ENCODE measurements at places on chromosomes 7 and 10.

- no peak for DNase-seq
Observed at GRCh38 chr10:79483299-79483698, 29.0 kb upstream of the EIF5AL1 start.

DNA sequence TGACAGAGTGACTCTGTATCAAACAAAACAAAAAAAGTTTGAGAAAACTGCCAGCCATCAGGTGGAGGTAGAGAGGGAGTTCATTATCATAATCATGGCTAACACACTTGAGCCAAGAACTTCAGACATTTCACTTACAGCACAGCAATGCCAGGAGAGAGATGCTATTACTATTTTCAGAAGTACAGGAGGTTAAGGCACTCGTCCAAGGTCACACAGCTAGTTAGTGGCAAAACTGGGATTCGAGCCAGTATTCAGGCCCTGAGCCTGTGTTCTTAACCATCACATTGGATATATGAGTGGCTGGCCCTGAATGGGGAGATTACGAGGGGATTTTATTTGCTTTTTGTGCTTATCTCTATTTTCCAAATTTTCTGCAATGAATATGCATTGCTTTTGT lies 24.8 kb upstream of the UNC5B start:
- no peak for DNase-seq

DNA sequence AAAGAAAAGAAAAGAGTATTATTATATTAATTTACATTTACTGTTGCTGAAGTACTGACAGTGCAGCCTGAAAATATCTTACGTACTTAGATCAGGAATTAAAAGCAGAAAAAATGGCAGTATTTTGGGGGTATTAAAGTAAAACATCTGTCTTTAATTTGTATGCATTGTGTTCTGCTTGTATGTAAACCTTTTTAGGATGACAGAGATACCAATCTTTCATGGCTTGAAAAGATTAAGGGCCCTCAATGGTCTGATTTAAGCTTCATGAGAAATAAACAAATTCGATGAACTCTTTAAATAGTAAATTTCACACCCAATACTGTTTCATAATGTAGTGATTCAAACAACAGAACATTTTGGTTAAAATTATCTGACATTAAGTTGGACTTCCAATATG lies 116.3 kb downstream of the MLLT10 start:
- DNase-seq = no peak

GRCh38 chr7:36707898-36708297 lies 16.4 kb downstream of the AOAH start:
- no peak for DNase-seq

- DNase-seq = no peak
Observed at GRCh38 chr7:141360803-141361202, 190.4 kb upstream of the AGK start.

DNA sequence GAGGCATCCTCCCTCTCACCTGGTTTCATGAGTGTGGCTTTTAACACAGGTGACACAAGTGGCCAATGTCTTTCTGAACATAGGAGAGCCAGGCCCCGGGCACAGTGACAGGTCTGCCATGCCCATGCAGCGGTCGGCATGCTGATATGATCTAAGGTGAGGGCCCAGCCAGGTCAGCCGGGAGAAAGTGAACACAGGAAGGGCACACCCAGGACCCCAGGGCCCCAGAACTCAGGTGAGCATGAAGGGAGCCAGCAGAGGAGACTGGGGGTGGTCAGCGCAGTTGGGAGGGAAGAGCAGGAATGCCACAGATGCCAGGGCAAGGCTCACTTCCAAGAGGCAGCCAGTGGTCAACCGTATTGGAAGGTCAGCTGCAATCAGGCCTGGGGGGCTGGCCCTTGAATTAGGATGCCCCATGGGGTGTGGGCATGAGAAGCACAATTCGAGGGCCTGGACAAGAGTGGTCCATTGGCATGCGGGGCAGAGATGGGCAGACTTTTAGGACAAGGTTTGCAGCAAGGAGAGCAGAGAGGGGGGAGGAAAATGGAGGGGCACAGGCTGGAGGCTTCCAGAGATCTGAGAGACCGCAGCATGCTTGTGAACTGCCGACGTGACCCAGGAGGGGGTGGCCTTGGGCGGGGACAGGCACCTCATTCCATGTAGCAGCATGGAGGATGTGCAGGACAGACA lies 3.9 kb upstream of the INPP5A start:
- no peak for DNase-seq

DNA sequence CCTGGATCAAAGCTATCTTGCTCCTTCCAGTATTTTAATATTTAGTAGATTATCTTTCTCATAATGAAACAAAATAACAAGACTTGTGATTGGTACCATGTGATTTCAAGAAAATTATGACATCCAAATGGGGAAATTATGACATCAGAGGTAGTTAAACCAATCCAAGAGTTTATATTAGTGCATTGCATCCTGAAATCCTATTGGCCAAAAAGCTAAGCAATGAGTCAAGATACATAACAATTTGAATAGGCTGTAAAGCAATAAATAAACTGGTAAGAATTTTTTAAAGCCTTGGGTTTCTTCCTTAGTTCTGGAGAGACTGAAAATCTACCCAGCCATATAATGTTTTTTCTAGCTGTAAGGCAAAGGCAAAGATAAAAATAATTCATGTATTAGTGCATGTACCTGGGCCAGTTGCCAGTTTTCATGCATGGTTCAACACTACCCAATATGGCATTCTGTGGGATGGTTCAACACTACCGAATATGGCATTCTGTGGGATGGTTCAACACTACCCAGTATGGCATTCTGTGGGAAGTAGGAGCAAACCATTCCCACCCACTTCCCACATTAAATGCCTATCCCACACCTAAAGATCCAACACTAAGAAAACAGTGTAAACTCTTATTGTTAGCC lies at the start of gene RNF148:
TSS of gene RNF148 (minus strand) at position 51 of the 639 bp plus-strand sequence. CDS start 172 bp downstream, outside the sequence.
- no peak for DNase-seq

- no peak for DNase-seq
Observed at GRCh38 chr10:132272231-132272971, 35.3 kb downstream of the STK32C start.

- peak; percentile 62 for DNase-seq
Observed at GRCh38 chr10:43594944-43595589, 11.2 kb upstream of the ZNF485 start.

GRCh38 chr10:124740369-124741280 lies 3.6 kb downstream of the FAM53B start:
- no peak for DNase-seq

DNA sequence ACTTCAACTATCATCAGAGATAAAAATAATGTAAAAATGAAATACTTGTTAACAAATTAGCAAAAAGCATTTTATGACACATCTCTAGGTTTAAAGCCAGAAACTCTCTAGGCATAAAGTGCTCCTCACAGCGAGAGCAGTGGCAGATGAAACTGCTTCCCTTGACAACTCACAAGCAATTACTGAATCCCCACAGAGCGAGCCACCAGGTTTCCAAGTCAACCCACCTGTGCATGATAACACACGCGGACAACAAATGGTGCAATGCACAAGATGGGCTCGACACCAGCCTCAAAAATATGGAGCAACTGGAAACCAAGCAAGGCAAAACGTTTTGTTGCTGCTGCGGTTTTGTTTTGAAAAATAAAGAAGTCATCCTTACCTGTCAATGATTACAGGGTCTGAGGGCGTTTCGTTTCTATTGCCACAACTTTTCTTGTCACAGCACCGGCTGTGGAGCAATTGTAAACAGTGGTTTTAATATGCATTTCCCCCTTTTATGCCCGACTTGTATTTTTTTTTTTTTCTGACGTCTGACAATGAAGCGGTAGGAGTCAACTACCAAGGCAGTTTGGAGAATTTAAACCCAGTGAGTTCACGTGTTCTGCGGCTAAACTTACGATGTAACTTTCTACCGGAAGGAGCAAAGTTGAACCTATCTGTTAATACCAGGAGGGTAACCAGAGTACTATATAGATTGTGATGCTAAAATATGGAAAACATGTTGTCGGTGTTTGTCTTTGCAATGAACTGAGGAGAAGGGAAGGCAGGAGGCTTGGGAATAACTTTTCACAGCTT lies 7.0 kb downstream of the EBF3 start:
- no peak for DNase-seq

- peak; percentile 55 for DNase-seq
Observed at GRCh38 chr7:5478568-5479430, 55.2 kb upstream of the TNRC18 start.

GRCh38 chr10:29455095-29455494 lies 166.2 kb downstream of the LYZL1 start:
- no peak for DNase-seq

DNA sequence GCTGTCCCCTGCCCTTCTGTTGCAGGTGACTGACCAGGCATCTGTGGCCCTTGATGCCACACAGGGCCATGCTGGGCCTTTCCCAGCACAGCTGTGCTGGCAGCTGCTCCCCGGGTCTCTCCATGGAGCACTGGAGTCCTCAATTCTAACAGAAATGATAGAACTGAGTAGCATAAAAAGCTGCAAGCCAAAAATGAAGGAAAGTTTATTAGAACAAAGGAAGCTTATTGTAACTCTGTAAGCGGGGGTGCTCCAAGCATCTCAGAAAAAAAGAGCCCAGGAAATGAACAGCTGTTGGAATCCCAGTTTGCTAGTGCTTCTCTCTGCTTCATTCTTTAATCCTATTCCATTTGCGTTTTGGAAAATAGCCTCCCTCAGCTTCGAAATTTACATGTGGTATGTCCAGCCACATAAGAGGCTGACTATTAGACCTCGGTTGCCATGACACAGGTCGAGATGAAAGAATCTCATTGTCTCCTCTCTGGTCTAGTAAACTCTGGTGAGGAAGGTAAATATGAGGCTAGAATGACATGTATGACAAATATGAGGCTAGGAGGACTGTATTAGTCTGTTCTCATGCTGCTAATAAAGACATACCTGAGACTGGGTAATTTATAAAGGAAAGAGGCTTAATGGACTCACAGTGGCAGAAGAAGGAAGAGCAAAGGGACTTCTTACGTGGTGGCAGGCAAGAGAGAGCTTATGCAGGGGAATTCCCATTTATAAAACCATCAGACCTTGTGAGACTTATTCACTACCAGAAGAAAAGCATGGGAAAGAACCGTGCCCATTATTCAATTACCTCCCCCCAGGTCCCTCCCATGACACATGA lies 23.7 kb downstream of the EPDR1 start:
- DNase-seq = no peak

- DNase-seq = peak; percentile 95
Observed at GRCh38 chr10:19904202-19904661, 88.0 kb downstream of the PLXDC2 start.

GRCh38 chr7:37234928-37235327 lies 213.7 kb downstream of the ELMO1 start:
- DNase-seq = no peak

Data from brain microvascular endothelial cell (primary cell).